Substantia nigra (tissue), 51 donors: ENCODE measurements at places on chromosomes 4 and X.

DNA sequence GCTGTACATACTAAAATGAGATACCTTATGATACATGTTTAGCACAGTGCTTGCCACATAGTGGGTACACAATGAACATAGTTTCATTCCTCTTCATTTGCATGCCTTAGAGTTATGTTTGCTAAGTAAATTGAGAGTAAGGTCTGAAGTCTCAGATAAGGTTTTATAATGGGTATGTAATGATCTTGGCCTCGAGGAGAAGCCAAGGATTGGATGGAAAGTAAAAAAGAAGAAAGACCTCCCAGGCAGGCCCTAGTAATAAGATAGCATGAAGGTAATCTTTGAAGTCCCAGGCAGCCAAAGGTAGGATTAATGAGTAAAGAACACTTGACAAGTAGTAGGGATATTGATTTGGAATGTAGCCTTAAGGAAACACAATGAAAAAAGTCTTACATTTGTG, 55.8 kb upstream of the TSPAN7 start:
- no peak for DNase-seq

DNA sequence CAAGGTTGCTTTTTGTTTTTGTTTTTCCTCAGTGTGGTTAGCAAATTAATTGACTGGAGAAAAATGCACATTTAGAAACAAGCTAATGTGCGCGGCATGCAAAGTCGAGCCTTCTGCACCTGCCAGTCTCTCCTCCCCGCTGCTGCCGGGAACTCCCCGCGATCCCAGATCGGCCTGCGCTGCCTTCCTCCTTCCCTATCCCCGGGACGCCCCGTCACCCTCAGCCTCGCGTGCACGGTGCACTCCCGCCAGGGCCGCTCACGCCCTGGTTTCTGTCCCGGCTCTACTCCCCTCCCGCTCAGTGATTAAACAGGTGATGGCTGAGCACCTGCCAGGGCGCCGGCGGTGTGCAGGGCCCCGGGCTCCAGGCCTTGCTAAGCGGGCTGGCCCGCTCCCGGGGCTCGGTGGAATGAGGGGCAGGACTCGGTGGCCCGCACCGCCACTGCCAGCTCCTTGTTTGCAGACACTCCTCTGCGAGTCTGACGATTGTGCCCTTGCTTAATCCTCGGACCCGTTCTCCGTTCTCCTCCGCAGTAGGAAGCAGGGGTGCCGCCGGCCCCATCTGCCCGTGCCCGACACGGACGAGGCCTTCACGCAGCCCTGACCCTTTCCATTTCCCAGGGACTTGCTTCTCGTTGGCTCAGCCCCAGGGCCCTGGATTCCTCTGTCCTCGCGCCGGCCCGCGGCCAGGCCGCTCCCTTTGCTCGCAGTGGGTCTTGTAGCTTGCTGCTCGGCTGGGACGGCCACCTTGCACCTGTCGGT, 143.4 kb downstream of the TRIML1 start:
- no peak for DNase-seq

DNA sequence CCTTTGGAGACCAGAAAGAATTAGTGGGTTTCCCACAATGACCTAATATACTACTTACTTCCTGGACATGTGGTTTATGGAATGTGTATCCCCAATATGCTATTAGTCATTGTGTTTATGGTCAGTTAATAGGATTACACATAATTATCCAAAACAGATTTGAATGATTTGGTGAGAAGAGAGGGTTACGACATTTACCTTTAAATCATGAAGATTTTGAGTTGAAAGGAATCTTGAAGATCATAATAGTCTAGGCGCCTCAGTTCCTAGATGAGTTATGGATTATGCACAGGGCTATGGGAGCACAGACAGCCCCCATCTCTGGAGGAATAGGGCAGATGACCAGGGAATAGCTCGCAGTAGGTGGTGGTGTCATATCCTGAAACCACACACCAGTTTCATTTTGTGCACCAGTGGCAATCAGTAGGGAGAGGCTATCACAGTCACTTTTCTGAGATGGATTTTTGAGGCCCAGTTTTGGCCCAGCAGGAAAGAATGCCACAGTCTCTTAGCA, 61.3 kb downstream of the SEPTIN11 start:
- DNase-seq = no peak

DNA sequence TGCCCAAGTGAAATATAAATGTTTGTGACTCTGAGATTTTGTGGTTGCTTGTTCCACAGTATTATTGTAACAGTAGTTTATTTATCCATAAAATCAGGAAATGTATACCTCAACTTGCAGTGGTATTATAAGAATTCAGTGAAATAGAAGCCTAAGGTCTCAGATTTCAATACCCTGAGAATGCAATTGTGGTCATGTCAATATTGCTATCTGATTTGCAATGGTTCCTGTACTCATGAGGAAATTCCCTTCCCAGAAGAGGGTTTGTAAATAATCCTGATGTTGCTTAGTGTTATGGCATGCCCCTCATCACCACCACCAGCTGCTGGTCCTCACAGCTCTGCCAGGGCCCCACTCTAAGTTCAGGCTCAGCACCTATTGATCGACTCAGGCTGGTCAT, 67.8 kb downstream of the SLC34A2 start:
- DNase-seq = no peak
